Cortex of kidney (tissue), 1 donor: ENCODE measurements at places on chromosomes 12 and 14.

DNA sequence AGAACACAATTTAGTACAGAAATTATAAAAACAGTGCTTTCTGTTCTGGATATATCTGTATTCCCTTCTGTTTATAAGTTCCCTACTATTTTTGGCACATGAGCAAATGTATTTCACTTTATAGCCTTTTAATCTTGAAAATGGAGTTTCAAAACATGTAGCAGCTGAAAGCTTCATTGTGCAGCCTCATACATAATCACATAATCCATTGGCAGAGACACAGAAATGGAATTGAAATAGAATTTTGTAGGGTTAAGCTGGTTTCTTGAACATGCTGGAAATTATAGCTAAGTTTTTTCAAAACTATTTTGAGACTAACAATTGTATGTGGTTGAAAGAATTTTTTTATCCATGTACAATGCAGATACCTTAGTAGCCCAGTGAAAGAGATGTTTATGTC lies 614.3 kb upstream of the MDGA2 start:
- no peak for DNase-seq

GRCh38 chr12:82430541-82431145 lies 72.3 kb downstream of the METTL25 start:
- no peak for DNase-seq

GRCh38 chr12:65155784-65156183 lies 13.6 kb upstream of the LEMD3 start:
- DNase-seq = no peak

DNA sequence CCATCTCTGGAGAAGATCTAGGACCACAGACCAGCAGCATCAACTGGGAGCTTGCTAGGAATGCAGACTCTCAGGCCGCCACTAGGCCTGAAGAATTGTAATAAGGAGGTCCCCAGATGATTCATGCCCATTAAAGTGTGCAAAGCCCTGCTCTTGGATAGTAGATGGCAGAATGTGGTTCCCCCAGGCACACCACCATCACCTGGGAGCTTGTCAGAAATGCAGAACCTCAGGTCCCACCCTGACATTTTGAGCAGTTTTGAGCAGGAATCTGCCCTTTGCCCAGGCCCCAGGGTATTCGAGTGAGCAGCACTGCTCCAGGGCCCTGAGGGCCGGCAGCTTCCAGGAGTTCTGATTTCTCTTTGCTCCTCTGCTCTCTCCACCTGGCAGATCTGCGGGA lies 64.9 kb downstream of the TSPAN11 start:
- DNase-seq = no peak

DNA sequence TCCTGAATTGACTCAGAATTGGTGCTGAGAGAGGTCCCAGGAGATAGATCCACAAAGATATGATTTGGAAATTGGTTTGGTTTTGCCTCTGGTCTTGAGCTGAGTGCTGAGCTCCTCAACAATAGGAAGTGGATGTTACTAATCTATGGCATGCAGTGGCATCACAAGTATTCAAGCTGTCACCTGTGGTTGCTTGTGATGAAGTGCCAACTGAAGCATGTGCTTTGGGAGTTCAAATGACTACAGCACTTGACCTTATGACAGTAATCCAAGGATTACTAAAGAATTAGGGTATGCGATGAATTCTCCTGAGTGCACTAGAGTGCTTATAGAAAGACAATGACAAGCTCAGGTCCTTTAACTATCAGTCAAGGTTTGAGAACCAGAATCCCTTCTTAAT lies 406.2 kb downstream of the NOVA1 start:
- no peak for DNase-seq

DNA sequence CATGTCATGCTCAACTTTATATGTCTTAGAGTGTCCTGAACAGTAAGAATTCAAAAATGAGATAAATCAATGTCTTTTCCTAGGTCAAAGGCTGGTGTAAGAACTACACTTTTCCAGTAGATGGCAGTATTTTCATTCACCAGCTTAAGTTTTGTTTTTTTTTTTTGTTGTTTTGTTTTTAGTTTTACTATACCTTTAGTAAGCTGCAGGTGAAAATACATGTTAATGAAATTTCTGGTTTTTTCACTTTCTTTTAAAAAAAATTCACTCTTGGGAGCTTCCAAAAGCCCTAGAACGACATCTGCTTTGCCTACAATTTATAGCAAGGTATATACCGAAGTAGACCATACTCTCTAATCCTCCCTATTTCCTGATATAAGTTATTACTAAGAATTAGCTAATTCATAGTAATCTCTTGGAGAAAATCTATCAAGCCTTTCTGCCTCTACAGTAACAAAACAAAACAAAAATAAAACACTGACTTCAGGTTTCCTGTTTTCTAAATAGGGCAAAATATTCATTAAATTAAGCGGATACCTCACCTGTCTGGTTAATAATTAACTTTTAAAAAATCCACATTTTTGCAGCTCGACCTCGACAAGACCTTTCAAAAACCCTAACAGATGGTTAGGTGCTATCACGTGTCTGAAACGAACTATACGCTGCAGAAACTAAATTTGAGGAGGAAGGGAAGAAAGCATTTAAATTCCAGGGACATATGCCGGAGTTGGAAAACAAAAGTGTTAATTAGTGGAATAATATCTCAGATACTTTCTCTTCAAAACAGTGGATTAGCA lies 2.7 kb upstream of the SAMD4A start:
- DNase-seq = no peak

- DNase-seq = no peak
These were observed 28.1 kb upstream of the PRICKLE1 start for GRCh38 chr12:42617622-42618021.

GRCh38 chr12:116492703-116493324 lies 66.4 kb upstream of the MAP1LC3B2 start:
- no peak for DNase-seq

DNA sequence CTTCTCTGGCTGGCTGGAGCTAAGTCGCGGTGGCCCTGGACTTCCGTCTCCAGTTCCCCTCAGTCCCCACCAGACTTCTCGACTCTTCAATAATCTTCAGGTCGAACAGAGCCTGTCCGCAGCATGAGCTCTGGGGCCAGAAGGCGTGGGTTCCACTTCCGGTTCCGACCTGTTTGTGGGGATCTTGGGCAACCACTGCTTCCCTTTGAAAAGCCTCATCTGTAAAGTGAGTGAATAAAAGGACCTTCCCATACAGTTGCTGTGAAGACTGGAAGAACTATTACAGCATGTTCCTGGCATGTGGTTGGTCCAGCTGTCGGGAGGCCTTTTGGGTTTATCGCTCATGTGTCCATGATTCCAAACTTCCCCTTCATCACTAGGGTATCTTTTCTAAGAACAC lies 19.4 kb downstream of the ADGRD1 start:
- no peak for DNase-seq

DNA sequence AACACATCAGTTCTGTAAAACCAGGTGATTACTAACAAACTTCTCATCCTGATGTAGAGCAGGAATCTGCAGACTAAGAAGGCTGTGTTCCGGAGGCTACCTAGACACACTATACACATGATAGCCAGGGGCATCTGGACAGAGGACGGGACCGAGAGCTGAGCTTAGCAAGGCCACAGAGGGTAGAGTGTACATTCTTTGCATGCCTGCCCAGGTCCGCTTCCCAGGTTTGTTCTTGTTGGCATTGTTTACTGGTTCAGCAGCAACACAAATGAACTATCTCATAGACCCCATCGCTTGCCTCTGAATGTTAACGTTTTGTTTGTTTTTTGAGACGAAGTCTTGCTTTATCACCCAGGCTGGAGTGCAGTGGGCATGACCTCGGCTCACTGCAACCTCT lies 17.7 kb upstream of the TEAD4 start:
- no peak for DNase-seq

GRCh38 chr14:77660754-77661153 lies 44.3 kb upstream of the SPTLC2 start:
- DNase-seq = no peak

DNA sequence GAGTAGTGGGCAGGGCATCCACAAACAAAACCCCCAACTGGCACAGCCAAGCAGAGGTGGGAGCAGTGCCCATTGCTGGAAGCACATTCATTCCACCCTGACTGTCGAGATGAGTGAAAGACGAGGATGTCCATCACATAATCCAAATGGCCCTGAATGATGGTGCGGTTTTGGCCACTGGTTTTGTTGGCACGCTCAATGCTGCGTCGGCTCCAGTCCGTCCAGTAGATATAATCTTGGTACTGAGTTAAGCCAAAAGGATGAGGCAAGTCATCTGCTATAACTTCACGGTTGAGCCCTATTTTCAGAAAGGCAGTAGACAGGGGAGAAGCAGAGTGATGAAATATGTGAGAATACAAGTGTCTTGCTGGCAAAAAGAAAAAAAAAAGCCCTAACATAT lies 88.1 kb downstream of the BCL2L14 start:
- no peak for DNase-seq

- no peak for DNase-seq
These were observed 7.0 kb downstream of the PPP1R12A start for GRCh38 chr12:79927772-79928474.

DNA sequence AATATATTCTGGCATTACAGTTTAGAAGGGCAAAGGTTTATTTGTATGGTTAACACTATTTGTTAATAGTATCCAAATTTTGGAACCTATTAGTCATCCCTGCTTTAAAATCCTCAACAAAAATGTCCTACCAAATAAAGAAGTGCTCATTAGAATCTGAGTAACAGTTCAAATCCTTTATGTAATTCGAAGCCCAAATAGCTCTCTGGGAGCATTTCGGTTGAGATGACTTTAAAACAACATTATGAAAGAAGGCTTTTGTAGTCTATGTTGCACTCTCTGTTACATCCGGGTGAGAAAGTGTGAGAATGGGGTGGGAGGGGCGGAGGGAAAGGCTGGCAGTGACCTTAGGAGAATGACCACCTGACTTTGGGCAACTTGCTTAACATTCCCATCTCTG lies 59.7 kb downstream of the SLC38A1 start:
- no peak for DNase-seq

GRCh38 chr12:108565146-108565545 lies 2.8 kb downstream of the ISCU start:
- DNase-seq = no peak

DNA sequence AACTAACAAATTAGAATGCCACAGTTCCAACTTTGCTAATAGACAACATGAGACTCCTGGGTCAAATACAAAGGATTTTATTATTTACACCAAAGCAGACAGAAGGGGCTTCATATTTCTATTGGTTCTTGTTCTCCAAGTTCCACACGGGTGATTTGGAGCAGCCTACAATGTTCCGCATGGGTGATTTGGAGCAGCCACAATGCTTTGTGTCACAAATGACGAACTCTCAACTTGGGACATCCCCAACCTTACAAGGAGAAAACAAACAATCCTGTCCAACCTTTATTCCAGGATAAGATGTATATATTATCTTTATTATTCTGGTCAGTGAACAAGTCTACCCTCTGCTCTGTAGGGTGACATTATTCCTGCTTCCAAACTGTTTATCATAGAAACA lies 694.3 kb upstream of the MGAT4C start:
- DNase-seq = no peak

GRCh38 chr12:4809449-4810218 lies 89.4 kb downstream of the GALNT8 start:
- DNase-seq = no peak

GRCh38 chr14:104105822-104106470 lies 20.4 kb downstream of the ASPG start:
- DNase-seq = no peak

GRCh38 chr12:26469421-26470180 lies 274.2 kb downstream of the SSPN start:
- no peak for DNase-seq

DNA sequence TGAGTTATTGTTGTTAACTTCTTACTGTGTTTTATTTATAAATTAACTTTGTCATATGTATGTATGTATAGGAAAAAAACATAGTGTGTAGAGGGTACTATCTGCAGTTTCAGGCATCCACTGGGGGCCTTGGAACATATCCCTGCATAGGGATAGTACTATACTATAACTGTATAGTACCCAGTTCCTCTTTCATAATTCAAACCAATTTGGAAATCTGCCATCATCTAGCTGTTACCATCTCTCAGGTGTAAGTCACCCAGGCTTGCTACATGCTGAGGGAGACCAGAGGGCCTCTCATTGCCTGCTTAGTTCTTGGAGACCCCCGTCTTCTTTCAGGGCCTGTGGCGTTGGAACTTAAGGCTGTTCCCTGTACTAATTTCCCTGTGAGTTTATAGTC lies 12.9 kb upstream of the DCD start:
- DNase-seq = no peak

DNA sequence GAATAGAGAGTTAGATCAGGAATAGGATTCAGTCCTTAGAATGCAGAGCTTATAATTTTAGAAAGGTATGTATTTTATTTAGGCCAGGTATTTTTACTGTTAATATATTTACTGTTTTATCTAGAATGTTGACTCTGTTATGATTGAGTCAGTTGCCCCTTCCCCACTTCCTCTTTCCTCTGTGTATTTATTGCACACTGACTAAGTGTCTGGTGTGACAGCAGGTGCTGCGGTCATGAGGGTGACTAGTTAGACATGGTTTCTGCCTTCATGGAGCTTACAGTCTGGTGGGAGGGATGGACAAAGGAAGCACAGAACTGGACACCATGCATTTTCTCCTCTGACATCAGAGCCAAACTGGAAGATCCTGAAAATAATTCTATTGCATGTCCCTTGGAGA lies 159.8 kb downstream of the CACNA1C start:
- DNase-seq = no peak

GRCh38 chr14:74840603-74841030 lies 35.3 kb downstream of the PROX2 start:
- no peak for DNase-seq

- DNase-seq = no peak
These were observed 723.3 kb upstream of the FLRT2 start for GRCh38 chr14:84806622-84807021.

DNA sequence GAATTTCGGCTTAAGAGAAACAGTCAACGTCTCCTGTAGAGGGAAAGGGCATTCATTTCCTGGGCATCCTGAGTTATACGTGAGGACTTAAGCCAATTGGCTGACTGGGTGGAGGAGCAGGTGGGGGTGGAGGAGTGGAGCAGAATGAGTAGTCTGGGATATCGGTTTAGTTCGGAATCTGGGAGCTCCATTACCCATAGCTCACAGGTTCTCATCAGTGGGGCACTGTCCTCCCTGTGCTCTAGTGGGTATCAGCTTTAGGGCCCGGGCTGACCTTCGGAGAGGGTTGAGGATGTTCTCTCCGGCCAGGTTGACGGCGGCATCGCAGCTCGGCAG lies 704 bp downstream of the SDR39U1 start:
- no peak for DNase-seq
